Astrocyte of the spinal cord (primary cell): ENCODE measurements at places on chromosomes 5 and 9.
A peak's percentile ranks its signal among the peaks of the same experiment; 100 is the strongest.

- peak; percentile 17 for DNase-seq
These were observed 140.5 kb upstream of the SLC30A5 start for GRCh38 chr5:68953231-68953874.

DNA sequence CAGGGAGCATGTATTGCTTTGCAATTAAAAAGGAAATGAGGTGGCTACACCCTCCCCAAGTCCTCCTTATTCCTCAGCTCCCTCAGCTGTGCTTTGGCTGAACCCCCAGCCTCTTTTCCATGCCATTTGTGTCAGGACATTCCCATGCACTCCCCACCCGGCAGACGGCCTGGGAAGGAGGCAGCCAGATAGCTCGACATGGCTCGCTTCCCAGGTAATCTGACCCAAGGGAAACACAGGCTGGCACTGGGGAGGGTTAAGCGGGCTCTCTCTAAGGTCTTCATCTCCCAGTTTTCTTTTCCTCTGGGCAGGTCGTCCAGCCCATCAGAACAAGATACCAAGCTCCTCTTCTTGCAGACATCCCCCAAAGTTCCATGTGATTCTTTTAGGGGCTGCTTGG, 31.2 kb downstream of the BTNL9 start:
- no peak for DNase-seq

DNA sequence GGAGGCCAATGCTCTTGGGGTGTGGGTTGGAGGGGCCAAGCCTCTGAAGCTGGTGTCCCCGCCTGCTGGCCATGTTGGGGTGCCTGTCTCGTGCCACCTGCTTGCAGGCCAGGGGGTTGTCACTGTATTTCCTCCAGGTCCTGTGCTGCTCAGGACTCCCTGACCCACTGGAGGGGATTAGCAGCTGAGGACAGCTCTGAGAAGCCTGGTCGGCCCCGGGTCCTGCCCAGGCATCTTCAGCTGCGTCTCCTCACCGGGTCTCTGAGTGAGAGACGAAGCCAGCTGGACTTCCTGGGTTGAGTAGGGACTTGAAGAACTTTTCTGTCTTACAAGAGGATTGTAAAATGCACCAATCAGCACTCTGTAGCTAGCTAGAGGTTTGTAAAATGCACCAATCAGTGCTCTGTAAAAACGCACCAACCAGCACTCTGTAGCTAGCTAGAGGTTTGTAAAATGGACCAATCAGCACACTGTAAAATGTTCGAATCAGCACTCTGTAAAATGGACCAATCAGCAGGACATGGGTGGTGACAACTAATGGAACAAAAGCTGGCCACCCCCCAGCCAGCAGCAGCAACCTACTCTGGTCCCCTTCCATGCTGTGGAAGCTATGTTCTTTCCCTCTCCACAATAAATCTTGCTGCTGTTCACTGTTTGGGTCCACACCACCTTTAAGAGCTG, 20.6 kb upstream of the SLC9A3 start:
- DNase-seq = no peak

GRCh38 chr5:69206528-69207190, 17.3 kb downstream of the CENPH start:
- peak; percentile 7 for DNase-seq

DNA sequence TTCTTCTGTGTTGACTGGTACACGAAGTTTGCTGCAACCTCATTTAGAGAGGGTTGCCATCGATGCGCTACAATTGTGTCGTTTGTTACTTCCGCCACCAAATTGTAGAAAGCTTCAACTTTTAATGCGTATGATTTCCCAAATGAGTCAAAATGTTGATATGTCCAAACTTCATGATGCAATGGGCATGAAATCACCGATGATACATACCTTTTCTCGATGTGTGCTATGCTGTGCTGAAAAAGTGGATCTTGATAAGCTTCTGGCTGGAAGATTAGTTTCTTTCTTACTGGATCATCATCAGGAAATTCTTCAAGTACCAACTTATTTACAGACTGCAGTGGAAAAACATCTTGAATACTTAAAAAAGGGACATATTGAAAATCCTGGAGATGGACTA, 65.7 kb downstream of the TMEM38B start:
- DNase-seq = no peak
